ENCODE measurements at places on chromosomes 5 and 9.

- peak; percentile 33 for DNase-seq
These were observed 170.9 kb downstream of the PALM2AKAP2 start for GRCh38 chr9:109950710-109951443.

- no peak for DNase-seq
These were observed 1594.1 kb downstream of the EFNA5 start for GRCh38 chr5:106076655-106077054.

DNA sequence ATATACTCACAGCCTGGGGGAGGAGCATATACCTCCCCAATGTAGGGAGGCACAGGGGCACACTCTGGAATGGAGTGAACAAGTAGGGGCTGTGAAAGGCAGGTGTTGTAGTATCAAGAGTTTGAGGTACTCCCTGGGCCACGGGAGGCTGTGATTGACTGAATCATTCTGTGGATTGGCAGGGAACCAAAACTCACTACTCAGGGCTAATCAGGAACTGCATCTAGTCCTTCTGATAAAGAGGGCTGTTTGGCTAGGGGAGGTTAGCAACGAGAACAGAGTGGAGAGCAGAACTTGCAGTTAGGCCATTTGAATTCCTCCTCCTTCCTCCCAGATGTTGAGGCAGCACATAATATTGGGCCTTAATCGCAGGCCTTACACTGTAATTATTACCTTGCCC is 369.2 kb upstream of the MPDZ start:
- DNase-seq: no peak

GRCh38 chr5:121175986-121176385 is 675.7 kb upstream of the FTMT start:
- DNase-seq: no peak

DNA sequence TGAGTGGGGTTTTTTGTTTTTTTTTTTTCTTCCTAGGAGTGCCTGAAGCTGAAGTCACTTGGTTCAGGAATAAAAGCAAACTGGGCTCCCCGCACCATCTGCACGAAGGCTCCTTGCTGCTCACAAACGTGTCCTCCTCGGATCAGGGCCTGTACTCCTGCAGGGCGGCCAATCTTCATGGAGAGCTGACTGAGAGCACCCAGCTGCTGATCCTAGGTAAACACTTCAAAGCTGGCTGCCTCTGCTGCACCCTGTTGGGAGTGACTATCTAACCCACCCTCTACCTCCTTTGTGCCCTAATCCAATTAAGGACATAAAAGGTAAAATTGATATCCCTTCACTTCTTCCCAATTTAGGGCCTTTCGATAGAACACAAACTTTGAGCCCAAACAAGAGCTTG is 206.8 kb downstream of the SAXO1 start:
- no peak for DNase-seq
